ENCODE measurements at places on chromosomes 3 and 15. TPM values are rescaled to one million over a fixed set of nuclear protein-coding genes. Genes with fewer than 3 reads are reported as not detected.

The ATP8B4 gene
- total RNA-seq = 2.1 TPM

The POLG gene
- total RNA-seq = 170 TPM

The SEMA3B gene
- 6.8 TPM for total RNA-seq

The CLSTN2 gene
- total RNA-seq = 1.00 TPM

The UBE3A gene
- 95.3 TPM for total RNA-seq
